ENCODE measurements at places on chromosomes 16 and 17. TPM values are rescaled to one million over a fixed set of nuclear protein-coding genes. Genes with fewer than 3 reads are reported as not detected.
A peak's percentile ranks its signal among the peaks of the same experiment; 100 is the strongest.

DNA sequence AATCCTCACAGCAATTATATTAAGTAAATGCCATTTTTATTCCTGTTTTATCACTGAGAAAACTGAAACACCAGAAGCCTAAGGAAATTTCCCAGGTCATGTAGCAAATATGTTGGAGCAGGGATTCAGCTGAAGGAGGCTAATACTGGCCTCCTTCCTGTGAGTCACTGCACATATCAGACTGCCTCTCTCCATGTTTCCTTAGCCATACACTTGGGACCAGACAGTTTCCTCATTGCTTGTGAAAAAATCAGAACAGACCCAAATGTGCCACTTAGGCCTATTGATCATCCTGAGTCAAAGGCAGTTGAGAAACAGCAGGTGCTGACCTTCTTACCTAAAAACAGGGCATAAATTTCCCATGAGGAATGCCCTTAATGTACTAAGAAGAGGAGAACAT, 18.9 kb upstream of the ELAC2 start:
- DNase-seq = no peak

DNA sequence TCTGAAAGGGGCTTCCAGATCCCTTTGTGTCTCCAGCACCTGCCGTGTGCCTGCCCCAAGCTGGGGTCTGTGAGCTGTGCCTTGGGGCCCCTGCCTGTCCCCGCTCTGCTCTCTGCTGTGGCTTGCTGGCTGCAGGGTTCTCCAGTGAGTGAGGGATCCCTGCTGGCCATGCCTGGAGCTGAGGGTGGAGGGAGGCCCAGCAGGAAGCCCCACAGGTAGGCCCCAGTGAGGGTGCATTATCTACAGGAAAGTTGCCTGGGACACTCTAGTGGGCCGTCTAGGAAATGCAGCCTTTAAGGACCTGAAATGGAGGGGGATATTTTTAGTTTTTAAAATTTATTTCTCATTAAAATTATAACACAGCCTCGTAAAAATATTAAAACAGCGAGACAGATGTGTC, 50.9 kb downstream of the JPH3 start:
- no peak for DNase-seq

GRCh38 chr17:50209472-50210239, 8.2 kb upstream of the COL1A1 start:
- DNase-seq = peak; percentile 97

DNA sequence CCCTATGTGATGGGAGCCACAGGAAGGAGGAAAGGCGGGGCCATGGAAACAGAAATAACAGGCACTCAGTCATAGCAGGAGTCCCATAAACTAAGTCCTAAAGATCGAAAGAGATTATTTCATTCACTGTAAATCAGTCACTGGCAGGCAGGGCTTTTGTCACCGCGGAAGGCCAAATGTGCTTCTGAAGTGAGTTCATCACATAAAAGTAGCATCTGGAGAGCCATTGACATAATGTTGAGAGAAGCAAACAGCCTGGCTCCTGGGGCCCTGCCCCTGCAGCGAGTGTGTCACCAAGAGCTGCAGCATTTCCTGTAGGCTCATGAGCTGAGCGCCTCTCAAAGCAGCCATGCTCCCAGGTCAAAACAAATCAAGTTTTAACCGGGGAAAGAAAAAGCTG, 476.2 kb downstream of the HAPSTR1 start:
- no peak for DNase-seq

The RPTOR gene
- total RNA-seq = 26.5 TPM

The CNTNAP4 gene
- under 0.01 TPM for total RNA-seq

- DNase-seq = no peak
Measured at GRCh38 chr17:21595086-21595485, 97.2 kb upstream of the KCNJ18 start.

The CCL7 gene
- total RNA-seq = 0.36 TPM

GRCh38 chr16:86296256-86296655, 214.1 kb upstream of the FOXF1 start:
- DNase-seq = no peak

- DNase-seq = no peak
Measured at GRCh38 chr17:81183316-81183715, 17.3 kb upstream of the AATK start.

The BCO1 gene
- not detected for total RNA-seq

The HYDIN gene
- 3.2 TPM for total RNA-seq

DNA sequence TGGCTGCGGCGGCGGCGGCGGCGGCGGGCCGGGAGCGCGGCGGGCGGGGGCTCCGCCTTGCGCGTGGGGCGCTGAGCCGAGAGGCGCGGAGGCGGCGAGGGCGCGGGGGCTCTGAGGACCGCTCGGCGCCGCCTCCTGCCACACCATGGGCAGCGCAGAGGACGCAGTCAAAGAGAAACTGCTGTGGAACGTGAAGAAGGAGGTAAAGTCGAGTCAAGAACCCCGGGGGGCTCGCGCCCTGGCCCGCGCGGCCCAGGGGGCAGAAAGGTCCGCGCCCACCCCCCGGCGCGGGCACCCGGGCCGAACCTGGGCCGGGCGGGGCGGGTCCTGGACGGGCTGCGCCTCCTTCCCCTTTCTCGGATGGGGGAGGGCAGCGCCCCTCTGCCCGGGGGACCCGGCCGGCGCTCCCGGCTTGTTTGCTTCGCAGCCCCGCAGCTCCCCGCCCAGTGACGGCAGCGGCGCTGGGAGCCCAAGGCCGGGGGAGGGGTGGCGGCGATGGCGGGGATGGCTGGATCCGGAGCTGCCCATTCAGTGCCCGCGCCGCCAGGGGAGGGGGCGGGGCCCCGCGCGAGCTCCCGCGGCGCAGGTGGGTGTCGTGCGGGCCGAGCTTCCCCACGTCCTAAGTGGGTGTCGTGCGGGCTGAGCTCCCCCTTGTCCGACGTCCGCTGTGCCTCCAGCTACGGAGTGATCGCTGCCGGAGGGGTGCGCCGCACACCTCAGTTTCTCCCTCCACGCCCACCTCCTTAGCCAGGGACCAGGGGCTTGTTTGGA, 428 bp downstream of the SGSM2 start:
- peak; percentile 98 for DNase-seq

GRCh38 chr16:74625500-74626350, 18.8 kb upstream of the GLG1 start:
- no peak for DNase-seq

DNA sequence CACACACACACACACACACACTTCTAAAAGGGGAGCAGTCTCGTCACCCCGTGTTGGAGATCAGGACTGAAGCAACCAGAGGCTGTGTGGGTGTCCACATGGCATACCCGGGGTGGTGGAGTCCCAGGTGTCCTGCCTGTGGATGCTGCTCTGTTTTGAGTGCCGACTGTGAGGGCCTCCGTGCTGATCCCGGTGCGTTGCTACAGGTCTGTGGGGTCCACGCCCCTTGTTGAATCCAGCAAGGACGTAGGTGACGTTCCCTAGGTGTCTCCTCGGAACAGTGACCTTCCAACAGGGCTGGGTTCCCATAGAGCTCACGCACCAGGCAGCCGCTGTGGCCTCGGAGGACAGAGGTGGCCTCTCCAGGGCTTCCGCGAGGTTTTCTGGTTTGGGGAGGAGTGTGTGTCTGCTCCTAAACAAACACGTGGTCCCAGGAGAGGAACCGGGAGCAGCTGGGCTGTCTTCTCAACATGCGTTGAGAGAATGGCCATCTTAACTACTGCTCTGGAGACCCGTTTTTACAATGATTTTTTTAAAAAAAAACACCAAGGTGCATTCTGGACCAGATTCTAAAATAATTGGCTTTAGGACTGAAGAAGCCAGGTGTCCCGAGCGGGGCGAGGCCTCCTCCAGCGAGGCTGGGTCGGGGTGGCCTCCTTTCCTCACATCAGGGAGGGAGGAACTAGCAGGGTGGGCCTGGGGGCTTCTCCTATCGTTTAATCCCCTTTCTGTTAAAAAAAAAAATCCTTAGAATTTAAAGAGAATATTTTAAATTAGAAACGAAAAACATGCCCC, 100.6 kb upstream of the ZNF750 start:
- DNase-seq = peak; percentile 78

The TNFRSF17 gene
- total RNA-seq = not detected

The HAGHL gene
- total RNA-seq = 16.3 TPM

DNA sequence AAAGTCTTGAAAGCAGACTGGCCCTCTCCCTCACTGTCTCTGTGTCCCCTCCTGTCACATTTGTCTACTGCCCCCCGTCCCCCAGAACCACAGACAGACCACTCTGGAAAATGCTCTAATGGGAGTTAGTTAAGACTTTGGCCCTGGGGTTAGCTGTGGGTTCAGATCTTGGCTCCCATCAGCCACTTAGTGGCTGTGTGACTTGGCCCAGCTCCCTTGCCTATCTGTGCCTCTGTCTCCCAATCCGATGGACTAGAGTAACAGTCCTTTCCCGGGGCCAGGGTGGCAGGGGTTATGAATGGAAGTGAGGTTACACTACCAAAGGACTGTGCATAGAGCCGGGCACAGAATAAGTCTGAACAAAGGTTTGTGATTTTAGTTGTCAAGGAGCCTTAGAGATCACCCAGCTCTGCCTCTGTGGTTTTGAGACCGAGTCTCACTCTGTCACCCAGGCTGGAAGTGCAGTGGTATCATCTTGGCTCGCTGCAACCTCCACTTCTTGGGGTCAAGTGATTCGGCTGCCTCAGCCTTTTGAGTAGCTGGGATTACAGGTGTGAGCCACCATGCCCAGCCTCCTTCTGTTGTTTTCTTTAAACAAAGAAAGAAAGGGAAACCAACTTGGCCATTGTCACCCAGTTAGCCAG, 23.7 kb downstream of the PPL start:
- peak; percentile 43 for DNase-seq
